ENCODE measurements at places on chromosomes 2 and 18.

GRCh38 chr18:22921772-22922171 is 11.4 kb upstream of the RBBP8 start:
- DNase-seq = no peak

GRCh38 chr2:29664578-29664977 is 256.8 kb downstream of the ALK start:
- no peak for DNase-seq

GRCh38 chr18:47254341-47254939 is 3.0 kb upstream of the SKOR2 start:
- DNase-seq = no peak

DNA sequence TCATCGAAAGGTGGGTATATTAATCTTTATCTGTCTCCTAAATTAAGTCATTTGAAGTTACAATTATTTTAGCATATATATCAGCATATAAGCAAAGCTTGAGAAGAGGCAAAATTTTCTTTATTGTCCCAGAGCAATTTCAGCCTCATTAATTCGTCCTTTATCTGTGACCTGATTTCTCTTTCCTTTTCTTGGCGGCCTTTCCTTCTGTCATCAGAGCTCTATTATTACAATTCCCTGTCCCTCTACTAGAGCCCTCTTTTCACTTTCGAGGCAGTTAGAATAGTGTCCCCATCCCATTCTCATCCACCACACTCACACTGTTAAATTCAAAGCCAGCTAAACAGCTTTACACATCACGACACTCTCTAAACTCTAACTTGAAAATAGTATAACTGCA is 1293.2 kb upstream of the FAM98A start:
- DNase-seq = no peak

- DNase-seq = no peak
Observed at GRCh38 chr2:231765496-231765929, 15.6 kb downstream of the PDE6D start.

DNA sequence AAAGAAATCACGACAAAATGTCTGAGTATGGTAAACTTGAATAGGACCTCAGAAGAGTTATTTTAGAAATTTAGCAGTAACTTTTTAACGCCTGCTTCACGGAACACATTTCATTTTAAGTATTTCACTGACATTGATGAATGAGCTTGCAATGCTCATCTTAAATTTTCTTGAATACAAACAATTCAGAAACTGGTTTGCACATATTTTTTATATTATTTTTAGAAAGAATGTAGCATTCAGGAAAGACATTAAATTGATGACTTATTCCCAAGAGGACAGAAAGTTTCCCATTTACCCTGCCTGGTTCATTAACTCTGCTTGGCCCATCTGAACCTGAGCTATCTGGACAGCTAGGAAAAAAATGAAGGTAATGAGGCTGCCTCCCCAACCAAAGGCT is 89.3 kb downstream of the MBD2 start:
- DNase-seq = no peak

GRCh38 chr18:48155856-48156255 is 225.4 kb upstream of the SMAD2 start:
- DNase-seq = no peak

DNA sequence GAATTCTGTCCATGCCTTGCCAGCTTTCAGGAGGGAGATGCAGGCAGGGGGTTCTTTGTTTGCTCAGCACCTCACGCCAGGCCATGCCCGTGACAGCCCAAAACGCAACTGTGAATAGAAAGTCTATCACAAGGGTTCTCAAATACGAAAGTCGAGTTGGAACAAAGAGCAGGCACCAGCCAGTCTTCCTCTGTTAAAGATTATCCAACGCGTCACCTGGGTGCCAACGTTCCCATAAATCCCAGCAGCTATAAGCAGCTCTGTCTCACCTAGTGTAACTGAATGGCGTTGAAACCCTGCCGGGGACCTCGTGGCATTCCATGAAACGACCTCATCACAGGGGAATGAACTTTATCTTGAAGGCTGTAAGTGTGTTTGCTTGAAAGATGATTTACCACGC is 84.8 kb upstream of the GATA6 start:
- DNase-seq = no peak

- DNase-seq = no peak
Observed at GRCh38 chr2:174335988-174336500, 1.3 kb downstream of the SP9 start.

DNA sequence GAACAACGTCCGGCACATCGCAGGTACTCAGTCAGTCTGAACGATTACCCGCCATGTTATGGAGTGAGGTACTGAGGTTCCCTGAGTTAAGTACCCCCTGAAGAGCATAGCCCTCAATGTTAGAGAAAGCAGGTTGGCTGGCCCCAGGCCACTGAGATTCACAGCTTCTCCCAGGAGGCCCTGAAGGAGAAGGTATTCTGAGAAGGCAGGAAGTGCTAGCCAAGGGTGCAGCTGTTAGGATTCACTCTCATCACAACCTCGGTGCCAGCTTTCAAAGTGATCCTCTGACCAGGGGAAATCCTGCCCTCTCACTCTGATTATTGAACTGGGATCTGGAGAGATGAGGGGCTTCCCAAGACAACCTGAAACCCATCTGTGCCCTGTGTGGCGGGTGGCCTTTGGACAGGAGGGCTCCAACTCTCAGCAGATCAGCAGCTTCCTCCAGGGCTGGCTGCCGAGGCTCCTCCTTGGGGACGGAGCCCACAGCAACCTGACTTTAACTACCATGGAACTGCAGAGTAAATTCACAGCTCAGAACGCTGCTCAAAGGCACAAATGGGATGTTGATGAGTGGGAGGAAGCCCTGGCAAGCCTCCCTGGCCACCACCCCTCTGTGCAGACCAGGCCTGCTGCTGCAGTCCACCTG is 7.8 kb downstream of the EHD3 start:
- no peak for DNase-seq

DNA sequence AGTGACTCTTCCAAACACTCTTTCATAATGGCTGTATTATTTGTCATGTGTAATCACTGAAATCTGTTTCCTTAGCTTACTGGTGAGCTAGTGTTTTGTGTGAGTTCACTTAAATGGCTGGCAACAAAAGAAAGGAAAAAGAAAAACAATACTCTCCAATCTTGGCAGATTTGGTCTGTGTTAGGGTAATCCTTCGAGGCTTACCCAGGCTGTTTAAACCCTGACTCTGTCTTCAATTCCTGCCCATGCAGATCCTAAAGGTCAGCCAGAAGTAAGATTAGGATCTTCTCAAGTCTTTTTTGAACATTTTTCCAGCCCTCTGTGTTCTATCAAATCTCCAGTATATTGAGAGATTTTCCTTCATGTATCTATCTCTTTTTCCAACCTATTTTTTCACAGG is 85.3 kb downstream of the CCDC178 start:
- no peak for DNase-seq

DNA sequence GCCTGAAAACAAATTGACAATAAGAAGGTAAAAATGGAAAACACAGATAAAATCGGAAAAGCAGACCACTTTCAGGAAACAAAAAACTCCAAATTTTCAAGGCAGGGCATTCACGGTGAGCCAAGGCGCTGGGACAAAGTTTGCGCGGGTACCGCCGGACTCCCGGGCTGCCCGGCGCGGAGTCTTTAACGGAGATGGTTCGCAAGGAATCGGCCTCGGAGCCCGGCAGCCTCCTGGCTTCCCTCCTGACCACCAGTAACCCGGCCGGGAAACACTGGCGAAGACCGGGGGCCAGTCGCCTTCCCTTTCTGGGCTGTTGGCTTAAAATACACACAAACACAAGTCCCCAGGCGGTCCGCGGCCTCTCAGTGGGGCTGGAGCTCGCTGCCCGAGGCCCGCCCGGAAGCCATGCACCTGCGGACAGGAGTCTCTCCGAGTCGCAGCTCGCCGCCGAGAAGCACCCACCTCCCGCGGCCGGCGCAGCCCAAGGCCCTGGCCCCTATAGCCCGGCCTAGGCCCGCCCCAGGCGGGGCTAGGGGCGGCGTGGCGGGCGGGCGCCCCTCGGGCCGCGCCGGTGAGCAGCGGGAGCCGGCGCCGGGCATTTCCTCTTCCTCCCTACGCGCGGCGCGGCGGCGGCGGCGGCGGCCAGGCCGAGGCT is 622 bp upstream of the KCMF1 start:
- DNase-seq = peak; percentile 36

- DNase-seq = no peak
Observed at GRCh38 chr18:58666176-58666575, 5.1 kb upstream of the MALT1 start.

DNA sequence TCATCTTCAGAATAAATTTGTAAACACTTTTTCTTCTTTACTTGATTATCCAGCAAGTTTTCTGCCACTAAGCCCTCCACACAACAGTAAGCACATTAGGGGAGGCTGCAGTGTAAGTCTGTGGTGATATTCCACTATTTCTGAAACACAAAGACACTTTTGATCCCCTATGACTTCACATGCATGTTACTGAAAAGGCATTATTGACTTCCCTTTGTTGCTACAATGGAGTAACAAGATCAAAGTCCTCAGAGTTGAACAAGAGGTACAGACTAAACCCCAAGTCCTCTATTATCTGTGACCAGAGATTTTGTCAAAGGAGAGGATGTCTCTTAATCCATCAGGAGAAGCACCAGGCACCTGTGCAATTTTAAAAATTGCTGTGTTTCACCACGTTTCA is 157.9 kb downstream of the CD226 start:
- no peak for DNase-seq

Measured in T-helper 22 cell (primary cell).